ENCODE measurements at places on chromosomes 3 and 15. TPM values are rescaled to one million over a fixed set of nuclear protein-coding genes. Genes with fewer than 3 reads are reported as not detected.

SPINK8 gene
- total RNA-seq = not detected

DNA sequence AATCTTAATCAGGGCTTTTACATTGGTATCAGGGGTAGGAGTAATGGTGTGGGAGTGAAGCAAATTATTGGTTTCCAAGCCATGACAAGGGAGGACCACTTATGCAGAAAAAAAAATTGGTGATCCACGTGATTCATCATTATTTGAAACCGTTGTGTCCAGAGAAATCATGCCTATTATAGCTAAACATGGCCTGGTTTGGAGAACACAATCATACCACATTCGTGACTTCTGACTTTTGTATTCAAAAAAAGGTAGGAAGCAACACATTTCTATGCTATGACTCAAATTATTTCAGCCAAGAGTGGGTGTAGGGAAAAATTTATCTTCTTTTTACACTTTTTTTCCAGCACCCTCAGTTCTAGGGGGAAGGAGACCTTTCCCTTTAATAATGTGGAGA, 924.3 kb upstream of the GBE1 start:
- DNase-seq = no peak
- no peaks in the 10 kb centered on the region for H3K27me3 ChIP-seq
- H3K36me3 ChIP-seq = no peaks in the 10 kb centered on the region
- no peak overlapping the region for H3K4me3 ChIP-seq
- no peak overlapping the region for H3K27ac ChIP-seq

GRCh38 chr15:75104804-75105557, 81.6 kb downstream of the PPCDC start:
- H3K36me3 ChIP-seq = no peaks in the 10 kb centered on the region
- H3K27me3 ChIP-seq = no peaks in the 10 kb centered on the region
- no peak for DNase-seq
- H3K27ac ChIP-seq = peak overlapping the region; percentile 61

DNA sequence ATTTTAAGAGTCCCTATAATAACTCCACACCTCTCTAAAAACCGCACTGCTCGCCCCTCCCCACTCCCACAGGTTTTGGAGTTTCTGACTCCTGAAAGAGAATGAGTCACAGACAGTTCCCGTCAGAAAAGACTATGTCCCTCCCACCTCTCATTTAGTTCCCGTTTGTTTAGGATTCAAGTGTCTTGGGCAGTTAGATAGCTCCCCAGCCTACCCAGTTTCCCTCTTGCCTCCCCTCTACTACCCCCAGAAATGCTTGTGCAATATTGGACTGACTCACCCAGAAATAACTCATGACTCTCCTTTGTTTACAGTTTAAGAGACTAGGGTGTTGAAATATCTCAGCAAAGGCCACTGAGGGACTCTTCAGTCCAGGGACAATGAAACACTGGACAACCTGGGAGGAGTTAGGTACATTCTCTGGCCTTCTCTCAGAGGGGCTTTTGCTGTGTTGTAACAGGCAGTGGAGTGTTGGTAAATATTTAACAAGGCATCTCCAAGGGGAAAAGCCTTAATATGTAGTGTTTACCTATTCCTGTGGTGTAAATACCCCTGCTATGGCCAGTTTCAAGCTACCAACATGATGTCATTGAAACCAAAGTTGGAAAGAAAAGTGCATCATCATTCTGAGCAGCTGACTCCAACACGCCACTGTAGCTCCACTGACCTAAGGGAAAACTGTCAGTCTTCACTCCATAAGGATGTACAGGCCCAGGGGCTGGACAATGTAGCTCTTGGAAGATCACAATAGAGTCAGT, 96.1 kb upstream of the CHD2 start:
- peaks cover 9% of the 10 kb centered on the region for H3K4me1 ChIP-seq
- no peak for DNase-seq
- no peaks in the 10 kb centered on the region for H3K36me3 ChIP-seq
- no peaks in the 10 kb centered on the region for H3K27me3 ChIP-seq

ENTPD3 gene
- total RNA-seq = not detected

- H3K27me3 ChIP-seq = no peaks in the 10 kb centered on the region
- peak; percentile 37 for DNase-seq
- peak overlapping the region; percentile 75 for H3K27ac ChIP-seq
- H3K36me3 ChIP-seq = no peaks in the 10 kb centered on the region
These were observed 52.6 kb upstream of the ULK4 start for GRCh38 chr3:42014458-42014920.

DNA sequence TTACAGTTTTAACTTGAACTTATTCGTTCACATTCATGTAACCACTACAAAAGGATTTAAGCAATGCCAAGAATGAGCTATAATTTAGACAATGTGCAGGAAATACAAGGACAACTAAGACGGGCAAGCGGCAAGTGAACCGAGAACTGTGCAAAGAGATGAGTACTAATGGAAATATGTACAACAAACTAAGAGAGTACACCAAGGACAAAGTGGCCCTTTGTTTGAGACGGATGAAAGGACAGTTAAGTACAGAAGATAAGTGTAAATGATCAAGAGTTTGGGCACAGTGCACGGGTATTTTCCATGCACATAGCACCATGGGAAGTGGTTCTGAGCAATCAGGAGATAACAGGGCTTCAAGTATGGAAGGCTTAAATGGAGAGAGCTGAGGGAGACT, 281.7 kb downstream of the ROBO2 start:
- no peak overlapping the region for H3K27ac ChIP-seq
- H3K27me3 ChIP-seq = no peaks in the 10 kb centered on the region
- no peak for DNase-seq
- H3K36me3 ChIP-seq = no peaks in the 10 kb centered on the region
- no peaks in the 10 kb centered on the region for H3K4me1 ChIP-seq
- no peak overlapping the region for H3K4me3 ChIP-seq

LRRC31 gene
- total RNA-seq = not detected
